ENCODE measurements at places on chromosomes 16 and 17.

DNA sequence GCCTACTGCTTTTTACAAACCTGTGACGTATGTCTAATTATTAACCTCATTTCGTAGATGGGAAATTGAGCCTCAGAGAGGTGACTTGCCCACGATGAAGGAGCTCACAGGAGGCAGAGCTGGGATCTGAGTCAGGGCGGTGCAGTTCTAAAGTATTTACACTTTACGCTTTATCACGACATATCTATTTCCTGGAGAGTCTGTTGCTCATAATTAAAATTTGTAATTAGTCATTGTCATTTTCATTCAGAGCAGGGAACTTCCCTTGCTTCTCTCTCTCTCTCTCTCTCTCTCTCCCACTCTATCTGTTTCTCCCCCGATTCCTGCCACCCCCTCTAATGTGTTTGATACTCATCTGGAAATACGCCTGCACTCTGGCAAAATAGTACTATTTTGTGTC lies 5.9 kb downstream of the SLC5A11 start:
- no peak for DNase-seq

DNA sequence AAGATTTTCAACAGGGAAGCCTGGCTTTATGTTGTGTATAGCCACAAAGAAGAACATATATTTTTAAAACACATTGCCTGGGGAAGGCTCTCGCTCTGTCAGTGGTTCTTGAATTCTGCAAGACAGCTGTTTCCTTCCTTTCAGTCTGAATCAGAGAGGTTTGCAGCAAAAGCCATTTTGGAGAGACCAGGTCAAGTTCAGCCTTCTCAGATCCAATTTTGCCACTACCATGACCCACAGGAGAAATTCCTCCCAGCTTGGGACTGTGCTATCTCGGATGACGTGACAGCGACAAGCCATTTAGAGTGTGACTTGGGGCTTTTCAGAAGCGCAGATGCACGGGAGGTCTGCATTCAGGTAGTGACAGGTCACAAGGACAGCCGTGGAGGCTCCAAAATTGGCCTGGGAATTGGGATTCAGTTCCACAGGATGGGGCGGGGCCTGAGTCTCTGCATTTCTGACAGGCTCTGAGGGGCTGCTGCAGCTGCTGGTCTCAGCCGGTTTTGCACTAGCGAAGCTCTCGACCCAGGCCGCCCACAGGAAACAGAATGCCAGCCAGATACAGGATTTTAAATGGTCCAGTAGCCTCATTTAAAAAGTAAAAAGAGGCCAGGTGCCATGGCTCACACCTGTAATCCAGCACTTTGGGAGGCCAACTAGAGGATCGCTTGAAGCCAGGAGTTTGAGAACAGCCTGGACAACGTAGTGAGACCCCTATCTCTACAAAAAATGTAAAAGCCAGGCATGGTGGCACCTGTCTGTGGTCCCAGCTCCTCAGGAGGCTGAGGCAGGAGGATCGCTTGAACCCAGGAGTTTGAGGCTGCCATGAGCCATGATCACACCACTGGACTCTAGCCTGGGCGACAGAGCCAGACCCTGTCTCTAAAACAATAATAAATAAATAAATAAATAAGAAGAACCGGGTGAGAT lies 196.6 kb upstream of the CIBAR2 start:
- DNase-seq, result peak; percentile 47

- no peak for DNase-seq
Observed at GRCh38 chr17:43328650-43329049, 70.1 kb upstream of the ARL4D start.

DNA sequence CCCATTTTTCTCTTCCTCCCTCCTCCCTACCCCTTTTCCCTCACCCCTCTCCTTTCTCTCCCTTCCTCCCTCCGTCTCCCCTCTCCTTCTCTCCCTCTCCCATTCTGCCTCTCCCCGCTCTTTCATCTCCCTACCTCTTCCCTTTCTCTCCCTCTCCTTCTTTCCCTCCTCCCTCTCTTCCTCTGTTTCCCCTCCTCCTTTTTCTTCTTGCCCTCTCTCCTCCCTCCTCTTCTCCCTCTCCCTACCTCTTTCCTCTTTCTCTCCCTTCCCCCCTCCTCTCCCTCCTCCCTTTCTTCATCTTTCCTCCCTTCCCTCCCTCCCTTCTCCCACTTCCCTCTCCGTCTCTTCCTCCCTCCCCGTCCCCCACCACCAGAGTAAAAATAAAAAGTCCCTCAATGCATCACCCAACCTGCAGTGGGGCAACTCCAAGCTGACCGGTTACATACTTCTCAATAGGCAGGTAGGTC lies 10.4 kb downstream of the CHD9NB start:
- DNase-seq, result no peak

- no peak for DNase-seq
Observed at GRCh38 chr17:5874486-5874885, 195.7 kb upstream of the WSCD1 start.

- DNase-seq, result peak; percentile 29
Observed at GRCh38 chr16:22787466-22788192, 26.3 kb upstream of the HS3ST2 start.

GRCh38 chr17:50199803-50200456 lies 1.5 kb downstream of the COL1A1 start:
- peak; percentile 90 for DNase-seq

- no peak for DNase-seq
Observed at GRCh38 chr17:69733171-69734012, 318.9 kb downstream of the MAP2K6 start.

- DNase-seq, result peak; percentile 86
Observed at GRCh38 chr16:81686391-81687130, 92.5 kb upstream of the PLCG2 start.

DNA sequence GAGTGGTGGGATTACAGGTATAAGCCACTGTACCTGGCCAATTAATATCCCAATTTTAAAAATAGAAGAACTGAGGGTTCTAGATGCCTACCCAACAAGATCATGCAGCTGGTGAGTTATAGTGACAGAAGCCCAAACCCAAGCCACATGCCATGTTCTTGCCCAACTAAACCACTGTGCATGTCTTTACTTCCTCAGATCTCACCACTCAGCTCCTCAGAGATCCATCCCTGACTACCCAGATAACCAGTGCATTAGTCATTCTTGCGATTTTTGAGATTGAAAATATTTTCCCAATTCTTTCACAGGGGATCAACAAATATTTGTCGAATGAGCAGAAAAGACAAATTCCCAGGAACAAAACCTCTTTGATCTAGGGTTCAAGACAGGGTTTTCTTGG lies 303.1 kb downstream of the CBLN1 start:
- DNase-seq, result no peak

- DNase-seq, result no peak
Observed at GRCh38 chr16:31188450-31189411, 8.8 kb downstream of the FUS start.

GRCh38 chr17:16886655-16887322 lies 85.1 kb downstream of the TNFRSF13B start:
- no peak for DNase-seq

DNA sequence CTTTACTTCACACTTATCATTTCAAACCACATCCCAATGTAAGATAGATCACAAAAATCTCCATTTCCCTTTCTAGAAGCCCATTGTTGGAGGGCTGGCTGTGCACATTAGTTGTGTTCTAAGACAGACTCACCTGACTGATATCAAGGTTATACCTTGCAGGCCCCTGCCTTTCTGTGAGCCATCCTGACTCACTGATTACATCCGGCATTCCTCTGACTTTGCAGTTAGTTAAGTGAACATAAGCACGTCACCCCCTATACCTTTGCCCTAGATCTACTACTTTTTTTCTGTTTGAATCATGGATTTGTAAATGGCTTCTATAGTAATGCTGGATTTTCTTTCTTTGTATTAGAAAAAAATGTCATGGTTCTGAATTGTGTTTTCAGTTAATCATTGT lies 78.3 kb downstream of the TANGO6 start:
- no peak for DNase-seq

DNA sequence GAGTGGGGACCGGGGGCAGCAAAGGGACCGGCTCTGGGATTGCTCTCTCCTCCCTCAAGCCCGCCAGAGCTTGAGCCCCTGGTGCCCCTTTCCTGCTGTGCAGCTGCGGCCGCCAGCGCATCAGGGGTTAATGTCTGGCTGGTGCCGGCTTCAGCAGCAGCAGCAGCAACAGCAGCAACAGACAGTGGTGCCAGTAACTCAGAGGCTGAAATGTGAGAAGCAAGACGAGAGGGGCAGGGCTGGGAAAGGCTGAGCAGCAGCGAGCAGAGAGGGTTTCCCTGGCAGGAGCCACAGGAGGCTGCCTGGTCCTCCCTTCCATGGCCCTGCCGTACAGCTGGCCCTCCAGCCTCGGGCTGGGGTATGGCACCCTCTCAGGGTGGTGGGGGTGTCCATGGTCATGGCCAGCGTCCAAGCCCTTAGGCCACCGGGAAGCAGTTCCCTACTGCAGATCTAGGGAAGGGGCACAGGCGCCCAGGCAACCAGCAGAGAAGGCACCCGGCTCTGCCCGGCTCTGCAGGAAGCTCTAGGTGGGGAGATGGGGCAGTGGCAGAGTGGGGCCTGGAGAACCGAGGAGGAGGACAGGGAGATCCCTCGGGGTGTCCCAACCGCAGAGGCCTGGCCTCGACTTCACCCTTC lies 21.1 kb upstream of the TFAP4 start:
- no peak for DNase-seq

- DNase-seq, result no peak
Observed at GRCh38 chr17:79095345-79096055, 20.9 kb downstream of the ENGASE start.

DNA sequence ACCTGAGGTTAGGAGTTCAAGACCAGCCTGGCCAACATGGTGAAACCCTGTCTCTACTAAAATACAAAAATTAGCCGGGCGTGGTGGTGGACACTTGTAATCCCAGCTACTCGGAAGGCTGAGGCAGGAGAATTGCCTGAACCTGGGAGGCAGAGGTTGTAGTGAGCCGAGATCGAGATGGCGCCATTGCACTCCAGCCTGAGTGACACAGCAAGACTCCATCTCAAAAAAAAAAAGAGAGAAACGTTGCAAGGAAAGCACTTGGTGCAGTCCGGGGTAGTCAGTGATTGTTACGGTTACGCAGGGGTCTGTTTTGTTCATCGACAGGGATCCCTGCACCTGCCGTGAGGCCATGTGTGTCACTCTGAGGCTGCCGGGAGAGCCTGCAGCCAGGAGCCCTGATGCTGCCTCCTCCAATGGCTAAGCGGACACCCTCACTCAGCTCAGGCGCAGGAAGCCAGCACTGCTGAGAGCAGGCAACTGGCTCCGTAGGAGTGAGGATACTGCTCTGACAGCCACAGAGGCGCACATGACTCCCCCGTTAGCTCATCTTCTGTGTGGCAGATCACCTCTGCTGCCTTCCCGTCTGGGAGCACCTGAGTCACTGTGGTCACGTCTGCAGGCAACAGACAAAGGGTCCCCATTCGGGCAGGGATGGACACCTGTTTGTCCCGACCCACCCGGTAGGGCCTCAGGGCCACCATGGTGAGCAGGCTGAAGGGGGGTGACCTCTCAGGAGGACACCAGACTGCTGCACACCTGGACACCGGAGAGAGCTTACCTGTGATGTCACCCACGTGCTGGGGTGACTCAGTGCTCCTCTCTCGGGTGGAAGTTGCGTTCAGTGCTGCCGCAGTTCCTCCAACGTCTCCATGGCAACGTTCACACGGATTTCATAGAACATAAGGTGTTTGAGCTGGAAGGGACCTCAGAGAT lies 5.2 kb upstream of the RAB26 start:
- DNase-seq, result no peak

DNA sequence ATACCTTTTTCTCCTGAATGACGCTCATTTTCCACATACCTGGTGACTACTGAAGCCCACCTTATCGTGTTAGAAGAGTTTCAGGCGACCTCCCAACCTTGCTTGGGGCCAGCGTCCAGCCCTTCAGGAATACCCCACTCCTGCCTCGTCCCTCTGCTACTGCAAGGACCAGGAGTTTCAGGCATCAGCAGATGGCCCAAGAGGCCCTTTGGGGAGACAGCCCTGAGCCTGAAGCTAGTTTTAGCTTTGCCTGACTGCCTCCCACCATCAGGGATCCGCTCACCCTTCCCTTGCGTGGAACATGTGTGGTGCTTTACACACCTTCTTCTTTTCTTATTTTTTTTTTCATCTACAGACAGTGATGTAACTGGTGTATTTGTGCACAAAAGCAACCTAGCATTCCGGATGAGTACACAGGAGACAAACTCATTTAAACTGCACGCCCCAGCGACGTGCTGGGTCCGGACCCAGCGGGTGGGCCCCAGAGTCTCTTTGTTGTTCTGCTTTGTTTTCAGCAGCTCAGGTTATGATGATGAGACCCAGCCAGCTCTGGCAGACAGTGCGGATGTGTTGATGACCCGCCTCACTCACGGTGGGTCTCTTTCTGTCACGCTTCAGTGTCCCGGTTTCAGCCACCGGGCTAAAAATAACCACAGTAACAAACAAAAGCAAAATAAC lies 242.4 kb downstream of the C16orf95 start:
- DNase-seq, result no peak

GRCh38 chr17:40129498-40129897 lies 7.7 kb downstream of the MSL1 start:
- no peak for DNase-seq

GRCh38 chr16:25107466-25107792 lies 4.1 kb upstream of the LCMT1 start:
- no peak for DNase-seq

GRCh38 chr17:77374170-77374936 lies 233.6 kb downstream of the SEC14L1 start:
- peak; percentile 90 for DNase-seq

GRCh38 chr16:48052731-48053417 lies 102.9 kb downstream of the ABCC12 start:
- DNase-seq, result no peak

GRCh38 chr17:80395402-80396151 lies 19.4 kb upstream of the ENDOV start:
- no peak for DNase-seq

DNA sequence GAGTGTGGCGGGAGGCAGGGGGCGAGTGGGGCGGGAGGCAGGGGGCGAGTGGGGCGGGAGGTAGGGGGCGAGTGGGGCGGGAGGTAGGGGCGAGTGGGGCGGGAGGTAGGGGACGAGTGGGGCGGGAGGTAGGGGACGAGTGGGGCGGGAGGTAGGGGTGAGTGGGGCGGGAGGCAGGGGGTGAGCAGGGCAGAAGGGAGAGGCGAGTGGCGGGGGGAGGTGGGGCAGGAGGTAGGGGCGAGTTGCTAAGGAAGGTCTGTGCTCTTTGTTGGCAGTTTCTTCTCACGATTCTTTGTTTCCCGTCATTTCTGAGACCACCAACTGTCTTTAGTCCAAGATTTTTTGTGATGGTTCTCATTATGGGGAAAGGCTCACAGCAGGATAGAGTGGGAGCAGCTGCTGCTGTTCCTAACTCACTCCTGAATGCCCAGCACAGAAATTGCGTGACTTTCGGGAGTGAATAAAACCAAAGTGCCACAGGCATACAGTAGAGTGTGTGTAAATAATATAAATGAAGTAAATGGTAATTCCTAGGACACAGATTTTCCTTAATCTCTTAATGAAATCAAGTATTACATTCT lies 44.7 kb downstream of the COG7 start:
- no peak for DNase-seq

GRCh38 chr16:10835281-10835931 lies 16.8 kb upstream of the TVP23A start:
- DNase-seq, result no peak

- DNase-seq, result no peak
Observed at GRCh38 chr17:65918916-65919315, 273.0 kb downstream of the CEP112 start.

- DNase-seq, result peak; percentile 15
Observed at GRCh38 chr17:37197336-37197735, 178.4 kb upstream of the C17orf78 start.

GRCh38 chr17:48615047-48615962 lies at the start of gene HOXB8:
Gene HOXB8 (minus strand): TSS chr17:48615292. CDS start chr17:48614704, 588 bp downstream.
- no peak for DNase-seq
